Activated CD4-positive, CD25-positive, alpha-beta regulatory T cell treated with anti-CD3 and anti-CD28 coated beads, Interleukin-2, amount 50 U/mL, for 72 hours (primary cell): ENCODE measurements at places on chromosomes 2 and 18.

DNA sequence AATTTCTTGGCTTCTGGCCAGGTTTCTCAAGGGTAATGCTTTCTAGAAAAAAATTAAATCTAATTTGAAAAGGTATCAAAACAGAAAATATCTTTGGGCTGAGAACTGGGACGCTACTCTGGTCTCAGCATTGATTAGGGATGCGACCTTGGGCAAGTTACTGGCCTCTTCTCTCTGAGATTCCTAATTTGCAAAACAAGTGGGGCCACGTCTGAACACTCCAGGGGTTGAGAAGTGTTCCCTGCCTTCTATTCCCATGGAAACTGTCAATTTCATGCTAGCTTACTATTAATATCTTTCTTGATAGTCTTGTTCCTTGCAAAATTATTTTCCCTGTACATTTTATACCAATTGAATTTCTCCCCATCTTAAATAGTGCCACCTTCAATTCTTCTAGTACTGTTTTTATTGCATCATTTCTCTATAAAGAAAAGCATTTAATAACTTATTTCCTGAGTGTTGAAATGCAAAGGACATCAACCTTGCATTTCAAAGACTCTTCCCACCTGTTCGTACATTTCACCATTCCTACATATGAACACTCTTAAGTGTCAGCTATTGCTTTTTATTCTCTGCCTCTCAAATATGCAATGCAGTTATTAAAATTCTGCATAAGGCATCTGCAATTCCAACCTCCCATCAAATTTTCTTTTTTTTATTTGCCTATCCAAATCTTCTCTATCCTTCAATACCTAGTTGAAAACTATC is 118.3 kb upstream of the DSEL start:
- DNase-seq = no peak

DNA sequence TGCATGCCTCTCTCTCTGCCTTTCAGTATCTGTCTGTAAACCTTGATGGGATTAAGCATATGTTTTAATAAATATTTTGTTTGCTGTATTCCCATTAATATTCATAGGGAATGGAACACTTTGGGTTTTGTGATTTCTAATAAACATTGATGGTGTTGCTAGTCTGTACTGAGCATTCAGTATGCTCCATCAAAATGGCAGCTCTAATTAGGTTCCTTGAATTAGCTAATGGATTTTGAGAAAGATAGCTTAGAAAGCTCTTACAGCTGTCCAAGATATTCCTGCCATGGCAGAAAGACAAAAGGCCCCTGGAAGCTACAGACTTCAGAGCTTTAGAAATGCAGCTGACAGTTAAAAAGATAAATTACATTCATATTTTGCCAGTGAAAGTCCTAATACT is 199.2 kb upstream of the NRP2 start:
- no peak for DNase-seq

DNA sequence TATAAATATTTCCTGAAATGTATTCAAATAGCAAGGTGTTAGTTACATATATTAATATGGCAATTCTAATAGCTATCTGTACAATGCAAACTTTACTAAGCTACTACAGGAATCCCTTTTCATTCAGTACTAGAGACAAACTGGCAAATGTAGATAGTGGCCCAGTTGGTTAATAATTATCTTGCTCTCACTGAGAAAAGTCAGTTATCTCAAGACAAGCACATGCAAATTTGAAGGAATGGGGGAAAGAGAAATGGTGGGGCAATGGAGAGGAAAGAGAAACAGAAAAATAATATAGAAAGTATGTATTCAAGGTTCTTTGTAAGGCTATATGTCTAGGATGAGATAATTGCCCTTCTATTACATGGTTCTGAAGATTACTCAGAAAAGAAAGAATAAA is 280.0 kb downstream of the FIGN start:
- no peak for DNase-seq

DNA sequence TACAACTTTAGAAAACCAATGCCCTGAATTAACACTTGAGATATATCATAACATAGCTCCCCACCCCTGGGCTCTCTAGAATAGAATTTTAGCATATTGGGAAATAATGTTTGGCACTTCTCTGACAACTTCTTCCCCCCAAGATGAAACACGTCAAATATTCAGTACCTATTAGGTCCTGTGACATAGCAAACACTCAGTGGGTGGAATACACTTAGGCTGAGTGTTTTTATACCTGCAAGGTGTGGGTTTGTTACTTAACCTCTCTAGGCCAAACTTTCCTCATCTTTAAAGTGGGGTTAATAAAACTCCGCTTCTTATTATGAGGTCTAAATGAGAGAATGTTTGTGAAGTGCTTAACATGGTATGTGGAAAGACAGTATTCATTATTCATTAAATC is 56.1 kb downstream of the LAMA3 start:
- no peak for DNase-seq

- no peak for DNase-seq
These were observed 207.0 kb upstream of the HS6ST1 start for GRCh38 chr2:128525653-128526052.
